ENCODE measurements at places on chromosomes 12 and 14. TPM values are rescaled to one million over a fixed set of nuclear protein-coding genes. Genes with fewer than 3 reads are reported as not detected.

DNA sequence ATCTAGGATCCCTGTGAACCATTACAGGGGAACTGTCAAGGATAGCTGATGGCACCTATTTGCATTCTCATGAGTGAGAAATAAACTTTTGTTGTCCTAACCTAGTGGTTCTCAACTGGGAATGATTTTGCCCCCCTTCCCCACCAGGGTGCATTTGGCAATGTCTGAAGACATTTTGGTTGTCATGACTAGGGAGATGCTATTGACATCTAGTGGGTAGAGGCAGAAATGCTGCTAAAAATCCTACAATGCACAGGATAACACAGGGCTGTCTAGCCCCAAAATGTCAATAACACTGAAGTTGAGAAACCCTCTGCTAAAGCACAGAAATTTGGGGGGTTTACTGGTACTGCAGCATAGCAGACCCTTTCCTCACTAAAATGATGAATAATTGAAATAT lies 140.9 kb upstream of the SRRM4 start:
- DNase-seq = peak; percentile 5
- H3K27ac ChIP-seq = no peak overlapping the region
- no peaks in the 10 kb centered on the region for H3K4me1 ChIP-seq

- peaks cover 14% of the 10 kb centered on the region for H3K4me1 ChIP-seq
- DNase-seq = no peak
- no peak overlapping the region for H3K4me3 ChIP-seq
Measured at GRCh38 chr14:36996133-36996856, 176.1 kb downstream of the SLC25A21 start.

HOXC12 gene
- 0.27 TPM for total RNA-seq

OR4K13 gene
- not detected for total RNA-seq

DNA sequence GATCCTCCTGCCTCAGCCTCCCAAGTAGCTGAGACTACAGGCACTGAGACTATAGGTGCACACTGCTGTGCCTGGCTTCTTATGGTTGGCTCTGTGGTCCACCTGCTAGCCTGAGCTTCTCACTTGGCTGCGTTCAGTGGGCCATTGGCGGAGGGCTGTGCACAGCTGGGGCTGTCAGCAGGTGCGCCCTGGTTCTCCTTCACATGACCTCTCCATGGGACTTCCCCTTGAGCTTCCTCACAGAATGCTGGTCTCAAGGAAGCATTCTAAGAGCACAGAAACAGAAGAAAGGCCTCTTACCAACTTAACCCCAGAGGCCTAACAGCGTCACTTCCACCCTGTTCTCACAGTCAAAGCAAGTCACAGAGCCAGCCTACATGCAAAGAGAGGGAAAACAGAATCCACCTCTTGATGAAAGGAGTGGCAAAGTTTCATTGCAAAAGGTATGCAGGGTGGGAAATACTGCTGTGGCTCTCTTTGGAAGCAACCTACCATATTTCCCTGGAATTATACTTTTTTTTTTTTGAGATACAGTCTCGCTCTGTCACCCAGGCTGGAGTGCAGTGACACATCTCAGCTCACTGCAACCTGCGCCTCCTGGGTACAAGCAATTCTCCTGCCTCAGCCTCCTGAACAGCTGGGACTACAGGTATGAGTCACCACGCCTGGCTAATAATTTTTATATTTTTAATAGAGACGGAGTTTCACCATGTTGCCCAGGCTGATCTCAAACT lies 9.3 kb downstream of the RILPL2 start:
- H3K36me3 ChIP-seq = peaks cover 26% of the 10 kb centered on the region
- H3K4me1 ChIP-seq = no peaks in the 10 kb centered on the region
- H3K4me3 ChIP-seq = no peak overlapping the region
- H3K27me3 ChIP-seq = no peaks in the 10 kb centered on the region
- H3K27ac ChIP-seq = no peak overlapping the region
- no peak for DNase-seq

SAMD4A gene
- 6.8 TPM for total RNA-seq

- no peak overlapping the region for H3K4me3 ChIP-seq
- no peak for DNase-seq
- no peaks in the 10 kb centered on the region for H3K27me3 ChIP-seq
- H3K27ac ChIP-seq = no peak overlapping the region
- H3K36me3 ChIP-seq = peaks cover 48% of the 10 kb centered on the region
Measured at GRCh38 chr12:121637231-121637914, 11.0 kb downstream of the ORAI1 start.

LBHD2 gene
- total RNA-seq = not detected

- DNase-seq = no peak
- H3K27me3 ChIP-seq = no peaks in the 10 kb centered on the region
- peaks cover 34% of the 10 kb centered on the region for H3K36me3 ChIP-seq
- H3K4me3 ChIP-seq = no peak overlapping the region
Measured at GRCh38 chr12:24902511-24903328, 46.2 kb downstream of the BCAT1 start.

CIROP gene
- total RNA-seq = not detected

DNA sequence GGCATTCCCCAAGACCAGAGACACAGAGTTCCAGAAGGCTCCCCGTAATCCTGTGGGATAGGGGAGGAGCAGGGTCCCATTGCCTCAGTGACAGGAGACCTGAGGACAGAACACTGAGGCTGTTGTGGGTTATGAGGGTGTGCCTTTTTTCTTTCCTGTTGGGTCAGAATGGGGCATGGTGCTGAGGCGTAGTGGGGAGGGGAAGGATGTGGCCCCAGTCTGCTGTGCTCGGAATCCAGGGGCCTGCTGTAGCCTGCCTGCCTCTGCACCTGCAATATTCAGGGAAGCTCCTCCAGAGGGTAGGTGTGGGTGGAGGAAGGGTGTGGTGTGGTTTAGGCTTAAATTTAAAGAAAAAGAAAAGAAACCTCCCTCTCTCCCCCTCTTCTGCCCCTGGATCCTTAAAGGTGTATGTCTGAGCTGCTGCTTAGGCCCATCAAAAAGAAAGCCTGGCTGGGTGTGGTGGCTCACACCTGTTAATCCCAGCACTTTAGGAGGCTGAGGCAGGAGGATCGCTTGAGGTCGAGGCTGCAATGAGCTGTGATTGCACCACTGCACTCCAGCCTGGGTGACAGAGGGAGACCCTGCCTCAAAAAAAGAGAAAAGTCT lies 18.7 kb downstream of the PLEKHG3 start:
- H3K27me3 ChIP-seq = peaks cover 4% of the 10 kb centered on the region
- H3K36me3 ChIP-seq = no peaks in the 10 kb centered on the region
- H3K4me1 ChIP-seq = no peaks in the 10 kb centered on the region
- H3K27ac ChIP-seq = no peak overlapping the region

DNA sequence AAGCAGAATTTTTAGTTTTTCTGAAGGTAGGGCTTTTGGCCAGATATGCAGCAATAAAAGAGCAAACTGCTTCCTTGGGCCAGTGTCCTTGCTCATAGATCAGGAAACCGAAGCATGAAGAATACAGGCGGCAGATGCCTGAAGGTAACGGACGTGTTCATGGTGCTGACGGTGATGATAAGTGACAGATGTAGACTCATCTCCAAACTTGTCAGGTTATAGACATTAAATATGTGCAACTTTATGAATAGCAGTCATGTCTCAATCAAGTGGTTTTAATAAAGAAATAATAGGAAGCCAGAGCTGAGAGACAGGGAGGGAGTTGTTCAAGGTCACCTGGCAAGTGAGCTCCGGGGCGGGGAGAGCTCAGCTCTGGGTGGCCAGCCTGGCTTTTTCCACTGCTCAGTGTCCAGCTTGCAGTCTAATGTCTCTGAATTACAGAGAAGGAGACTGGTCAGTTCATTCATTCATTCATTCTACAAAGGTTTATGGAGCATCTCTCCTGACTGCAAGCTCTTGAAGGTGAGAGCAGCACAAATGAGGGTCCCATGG lies 1.0 kb downstream of the SERPINA5 start:
- no peaks in the 10 kb centered on the region for H3K36me3 ChIP-seq
- no peak overlapping the region for H3K4me3 ChIP-seq
- no peaks in the 10 kb centered on the region for H3K4me1 ChIP-seq
- DNase-seq = no peak
- H3K27ac ChIP-seq = no peak overlapping the region
- H3K27me3 ChIP-seq = no peaks in the 10 kb centered on the region

DNA sequence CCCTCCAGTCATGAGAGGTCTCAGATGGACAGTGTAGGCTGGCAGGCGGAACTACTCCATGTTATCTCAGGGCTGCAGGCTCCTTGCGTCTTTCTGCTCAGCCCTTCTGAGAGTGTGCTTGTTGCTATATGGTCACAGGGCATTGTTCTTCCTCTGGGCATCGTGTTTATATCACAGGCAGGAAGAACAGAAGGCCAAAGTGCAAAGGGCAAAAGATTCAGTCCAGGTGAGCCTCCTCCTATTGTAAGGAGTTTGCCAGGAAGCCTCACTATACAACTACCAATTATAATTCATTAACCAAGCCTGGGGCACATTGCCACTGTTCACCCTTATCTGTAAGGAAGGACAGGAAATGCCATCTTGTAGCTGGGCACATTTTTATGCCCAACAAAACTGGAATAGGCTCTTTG lies 195.5 kb upstream of the KITLG start:
- no peak overlapping the region for H3K4me3 ChIP-seq
- no peaks in the 10 kb centered on the region for H3K27me3 ChIP-seq
- H3K36me3 ChIP-seq = no peaks in the 10 kb centered on the region
- H3K27ac ChIP-seq = no peak overlapping the region

- no peaks in the 10 kb centered on the region for H3K36me3 ChIP-seq
- no peak overlapping the region for H3K27ac ChIP-seq
- no peak overlapping the region for H3K4me3 ChIP-seq
Measured at GRCh38 chr12:17609153-17609552, 480.8 kb downstream of the RERGL start.

DNA sequence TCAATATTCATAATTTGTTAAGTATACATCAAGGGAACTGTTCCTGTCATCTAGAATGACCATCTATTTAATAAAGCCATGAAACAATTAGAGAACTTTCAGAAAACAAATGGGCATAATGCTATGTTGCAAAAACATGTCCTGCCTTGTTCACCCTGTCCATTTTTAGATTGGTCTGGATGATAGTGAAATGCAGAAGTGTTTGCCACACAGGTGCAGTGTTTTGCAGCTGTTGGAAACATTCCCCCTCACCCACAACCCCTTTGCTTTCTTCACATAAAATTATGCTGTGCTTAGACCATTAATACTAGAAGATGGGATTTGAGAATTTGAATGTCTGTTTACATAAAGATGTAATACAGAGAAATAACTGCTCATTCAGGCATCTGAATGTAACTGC lies 36.5 kb downstream of the LEMD3 start:
- H3K27me3 ChIP-seq = no peaks in the 10 kb centered on the region
- no peak overlapping the region for H3K4me3 ChIP-seq
- no peak for DNase-seq

DNA sequence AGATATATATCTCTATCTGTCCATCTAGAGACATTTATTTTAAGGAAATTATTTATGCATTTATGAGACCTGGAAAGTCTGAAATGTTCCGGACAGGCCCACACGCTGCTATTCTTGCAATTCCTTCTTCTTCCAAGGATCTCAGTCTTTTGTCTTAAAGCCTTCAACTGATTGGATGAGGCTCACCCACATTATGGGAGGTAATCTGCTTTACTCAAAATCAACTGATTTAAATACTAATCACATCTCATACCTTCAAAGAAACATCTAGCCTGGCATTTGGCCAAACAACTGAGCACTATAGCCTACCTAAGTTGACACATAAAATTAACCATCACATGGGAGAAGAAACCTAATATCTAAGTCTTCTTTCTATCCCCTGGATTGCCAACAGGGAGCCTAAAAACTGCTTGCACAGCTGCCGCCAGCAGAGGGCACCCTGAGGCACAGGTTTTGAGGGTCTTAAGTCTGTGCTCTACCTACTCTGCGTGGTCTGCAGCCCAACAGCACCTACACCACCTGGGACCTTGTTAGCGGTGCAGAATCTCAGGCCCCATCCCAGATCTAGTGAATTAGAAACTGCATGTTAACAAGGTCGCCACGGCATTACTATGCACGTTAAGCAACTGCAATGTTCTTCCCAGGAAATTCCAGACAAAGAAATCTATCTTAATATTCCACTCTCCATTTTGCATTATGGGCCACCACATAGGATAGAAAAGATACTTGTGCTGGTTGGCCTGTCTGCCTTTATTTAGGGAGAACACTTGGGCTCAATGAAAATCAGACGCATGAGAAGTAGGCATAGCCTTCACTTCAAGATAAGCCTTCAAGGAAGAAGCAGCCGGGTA lies 249.7 kb downstream of the FOXG1 start:
- no peaks in the 10 kb centered on the region for H3K4me1 ChIP-seq
- DNase-seq = peak; percentile 7
- H3K4me3 ChIP-seq = no peak overlapping the region
- H3K36me3 ChIP-seq = peaks cover under 1% of the 10 kb centered on the region
- no peaks in the 10 kb centered on the region for H3K27me3 ChIP-seq

RNASE3 gene
- not detected for total RNA-seq

LMNTD1 gene
- not detected for total RNA-seq

TAPBPL gene
- 1.3 TPM for total RNA-seq

DNA sequence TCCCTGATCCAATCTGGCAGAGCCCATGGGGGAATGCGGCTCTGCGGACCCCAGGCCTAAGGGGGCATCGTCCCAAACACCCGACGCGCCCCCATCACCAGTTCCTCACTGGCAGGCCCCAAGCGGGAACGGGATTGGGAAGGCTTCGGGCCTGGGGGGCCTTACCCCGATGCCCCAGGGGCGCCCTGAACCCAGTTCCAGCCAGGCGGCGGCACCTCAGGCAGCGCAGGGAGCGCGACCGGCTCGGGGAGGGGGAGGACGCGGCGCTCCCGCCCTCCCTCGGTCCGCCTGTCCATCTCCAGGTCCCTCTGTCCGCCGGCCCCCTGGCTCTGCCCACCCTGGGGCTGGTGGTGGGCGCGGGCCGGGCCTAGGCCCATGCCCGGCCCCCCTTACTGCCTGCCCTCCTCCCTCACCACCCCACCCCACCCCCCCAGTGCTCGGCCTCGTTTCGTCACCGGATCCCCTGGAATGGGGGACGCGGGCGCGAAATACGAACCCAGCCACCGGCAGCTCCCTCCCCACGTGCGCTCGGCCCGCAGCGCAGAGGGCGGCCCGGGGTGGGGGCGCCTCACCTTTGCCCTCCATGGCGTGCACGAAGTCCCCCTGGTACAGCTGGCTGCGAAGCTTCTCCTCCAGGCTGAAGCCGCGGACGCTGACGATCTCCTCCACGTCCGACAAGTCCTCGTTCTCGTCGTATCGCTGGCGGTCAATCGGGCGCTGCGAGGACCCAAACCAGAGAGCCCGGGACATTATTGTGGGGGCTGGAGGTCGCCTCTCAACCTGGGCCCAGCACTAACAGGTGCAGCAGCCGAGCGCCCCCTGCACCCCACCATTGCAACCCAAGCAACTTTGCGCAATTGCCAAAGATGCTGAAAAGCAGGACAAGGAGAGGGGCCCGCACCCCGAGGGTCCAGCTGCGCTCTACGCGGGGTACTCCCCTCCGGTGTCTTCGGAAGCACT lies 2.3 kb downstream of the KDM2B start:
- no peak for DNase-seq
- H3K27me3 ChIP-seq = no peaks in the 10 kb centered on the region
- H3K27ac ChIP-seq = peak overlapping the region; percentile 88
- H3K4me1 ChIP-seq = peaks cover 42% of the 10 kb centered on the region
- peaks cover 13% of the 10 kb centered on the region for H3K36me3 ChIP-seq

DNA sequence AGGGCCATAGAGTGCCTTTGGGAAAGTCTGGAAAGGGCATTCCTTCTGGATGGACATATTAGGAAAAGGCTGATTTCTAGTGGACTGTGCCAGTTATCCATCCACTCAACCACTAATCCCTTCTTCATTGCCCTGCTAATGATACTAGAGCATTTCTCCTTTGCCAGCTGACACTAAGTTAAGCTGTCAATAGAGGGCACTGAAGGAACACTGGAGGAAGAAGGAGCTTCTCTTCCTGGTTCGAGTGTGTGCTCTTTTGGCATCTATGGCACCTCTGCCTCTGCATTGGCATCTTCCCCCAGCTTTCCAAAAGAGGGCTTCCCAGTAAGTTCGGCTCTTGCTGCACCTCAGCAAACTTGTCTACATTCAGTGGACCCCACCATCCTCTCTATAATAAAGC lies 165.4 kb downstream of the DERA start:
- no peaks in the 10 kb centered on the region for H3K4me1 ChIP-seq
- H3K27me3 ChIP-seq = no peaks in the 10 kb centered on the region
- DNase-seq = no peak

Data from K562 (cell line).